ENCODE measurements at places on chromosomes 1 and 21. TPM values are rescaled to one million over a fixed set of nuclear protein-coding genes. Genes with fewer than 3 reads are reported as not detected.

DNA sequence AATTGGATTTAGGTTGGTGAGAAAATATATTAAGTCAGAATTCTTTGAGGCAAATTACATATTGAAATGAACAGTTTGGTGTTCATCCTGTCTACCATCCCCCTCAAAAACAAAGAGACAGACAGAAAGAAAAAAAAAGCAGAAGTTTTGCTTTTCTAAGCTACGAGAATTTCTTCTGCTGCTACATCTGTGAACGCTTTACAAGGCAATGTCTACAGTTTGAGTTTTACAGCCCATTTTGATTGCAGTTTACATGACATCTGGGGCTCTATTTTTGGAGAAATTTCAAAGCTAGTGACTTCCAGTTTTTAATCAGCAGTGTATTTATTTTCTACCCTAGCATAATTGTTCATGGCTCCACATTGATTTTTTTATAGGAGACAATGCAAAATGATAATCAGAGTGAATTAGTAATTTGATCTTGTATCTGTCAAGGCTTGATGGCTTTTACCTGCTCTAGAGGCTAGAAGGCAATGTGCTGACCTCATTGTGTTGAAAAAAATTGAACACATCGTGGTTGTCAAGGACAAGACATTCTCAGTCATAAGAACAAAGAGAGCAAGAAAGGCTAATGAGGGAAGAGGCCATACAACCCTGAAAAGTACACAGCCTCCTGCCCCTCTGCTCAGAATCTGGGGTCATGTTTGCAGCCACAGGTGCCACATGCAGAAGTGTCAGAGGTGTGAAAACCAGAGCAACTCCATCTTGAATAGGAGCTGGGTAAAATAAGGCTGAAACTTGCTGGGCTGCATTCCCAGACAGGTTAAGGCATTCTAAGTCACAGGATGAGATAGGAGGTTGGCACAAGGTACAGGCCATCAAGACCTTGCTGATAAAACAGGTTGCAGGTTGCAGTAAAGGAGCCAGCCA lies 201.0 kb upstream of the CAMK1G start:
- no peak for DNase-seq

DNA sequence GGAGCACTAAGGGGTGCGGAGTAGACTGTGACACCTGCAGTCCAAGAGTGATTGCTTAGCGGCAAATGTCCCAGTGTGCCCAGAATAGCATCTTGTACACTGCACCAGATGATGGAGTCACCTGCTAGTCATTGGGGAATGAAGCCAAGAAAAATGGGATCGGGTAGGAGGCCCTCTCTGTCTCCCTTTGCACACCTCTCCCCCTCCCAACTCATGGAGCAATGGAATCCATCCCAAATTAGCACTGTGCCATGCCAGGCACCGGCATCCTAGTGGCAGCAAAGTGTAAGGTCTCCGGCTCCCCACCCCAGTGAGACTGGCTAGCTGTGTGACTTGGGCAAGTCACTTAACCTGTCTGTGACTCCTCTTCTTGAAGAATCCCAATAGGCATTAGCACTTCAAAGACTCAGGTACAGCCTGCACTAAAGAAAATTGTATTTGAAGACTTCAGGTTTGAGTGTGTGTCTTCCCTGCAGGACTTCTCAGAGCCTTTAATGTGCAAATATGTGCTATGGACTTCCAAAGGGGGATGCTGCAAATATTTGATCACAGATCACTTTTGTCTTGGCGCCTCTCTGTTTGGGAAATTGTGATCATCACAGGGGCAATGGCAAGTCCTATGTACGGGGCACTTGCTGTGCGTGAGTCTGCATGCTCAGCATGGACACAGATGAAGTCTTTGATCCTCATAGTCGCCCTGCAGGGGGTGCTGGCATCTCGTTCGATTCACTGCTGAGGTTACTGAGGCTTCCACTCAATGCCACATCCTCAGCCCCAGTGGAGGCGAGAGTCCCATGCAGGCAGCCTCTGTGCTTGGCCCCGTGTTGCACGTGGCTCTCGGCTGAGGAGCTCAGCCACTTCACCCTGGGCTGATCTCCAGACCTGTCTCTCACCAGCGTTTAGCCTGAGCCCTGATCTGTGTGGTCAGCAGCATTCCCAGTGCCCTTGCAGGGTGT lies 272.9 kb upstream of the C1orf174 start:
- no peak for DNase-seq

AMY2A gene
- total RNA-seq: 0.98 TPM

DNA sequence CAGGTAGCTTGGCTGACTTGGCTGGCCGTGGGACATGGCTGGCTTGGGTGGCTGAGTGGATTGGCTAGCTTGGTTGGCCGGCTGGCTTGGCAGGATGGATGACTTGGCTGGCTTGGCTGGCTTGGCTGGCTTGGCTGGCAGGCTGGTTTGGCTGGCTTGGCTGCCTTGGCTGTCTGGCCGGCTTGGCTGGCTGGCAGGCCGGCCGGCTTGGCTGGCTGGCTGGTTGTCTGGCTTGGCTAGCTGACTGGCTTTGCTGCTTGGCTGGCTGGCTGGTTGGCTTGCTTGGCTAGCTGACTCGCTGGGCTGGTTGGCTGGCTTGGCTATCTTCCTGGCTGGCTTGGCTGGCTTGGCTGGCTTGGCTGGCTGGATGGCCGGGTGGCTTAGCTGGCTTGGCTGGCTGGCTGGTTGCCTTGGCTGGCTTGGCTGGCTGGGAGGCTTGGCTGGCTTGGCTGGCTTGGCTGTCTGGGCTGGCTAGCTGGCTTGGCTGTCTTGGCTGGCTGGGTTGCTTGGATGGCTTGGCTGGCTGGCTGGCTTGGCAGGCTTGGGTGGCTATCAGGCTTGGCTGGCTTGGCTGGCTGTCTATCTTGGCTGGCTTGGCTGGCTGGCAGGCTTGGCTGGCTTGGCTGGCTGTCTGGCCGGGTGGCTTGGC lies 129.7 kb upstream of the FAM72C start:
- peak; percentile 23 for DNase-seq

DNA sequence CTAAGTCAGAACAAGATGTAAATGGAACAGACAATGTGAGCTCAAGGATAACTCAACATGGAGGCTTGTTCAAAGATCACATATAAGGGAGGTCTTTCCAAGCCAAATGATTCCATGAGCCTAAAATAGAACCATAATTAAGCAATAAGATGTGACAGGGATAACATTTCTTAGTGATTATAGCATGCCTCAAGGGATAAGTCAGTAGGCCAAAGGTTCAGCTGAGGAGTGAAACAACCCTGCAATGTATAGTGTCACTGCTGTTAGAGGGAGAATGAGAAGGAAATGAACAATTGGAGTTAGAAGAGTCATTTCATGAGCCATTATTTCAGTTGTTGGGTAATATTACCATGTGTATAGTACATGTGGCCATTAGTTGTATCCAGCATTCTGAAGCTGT lies 25.0 kb downstream of the GORAB start:
- DNase-seq: no peak

- no peak for DNase-seq
Observed at GRCh38 chr1:233065685-233066084, 115.3 kb downstream of the NTPCR start.

- no peak for DNase-seq
Observed at GRCh38 chr1:1354271-1355247, 3.8 kb downstream of the MXRA8 start.

- no peak for DNase-seq
Observed at GRCh38 chr1:116232989-116233514, 121.9 kb downstream of the MAB21L3 start.

SLC44A3 gene
- total RNA-seq: 53.8 TPM

DNA sequence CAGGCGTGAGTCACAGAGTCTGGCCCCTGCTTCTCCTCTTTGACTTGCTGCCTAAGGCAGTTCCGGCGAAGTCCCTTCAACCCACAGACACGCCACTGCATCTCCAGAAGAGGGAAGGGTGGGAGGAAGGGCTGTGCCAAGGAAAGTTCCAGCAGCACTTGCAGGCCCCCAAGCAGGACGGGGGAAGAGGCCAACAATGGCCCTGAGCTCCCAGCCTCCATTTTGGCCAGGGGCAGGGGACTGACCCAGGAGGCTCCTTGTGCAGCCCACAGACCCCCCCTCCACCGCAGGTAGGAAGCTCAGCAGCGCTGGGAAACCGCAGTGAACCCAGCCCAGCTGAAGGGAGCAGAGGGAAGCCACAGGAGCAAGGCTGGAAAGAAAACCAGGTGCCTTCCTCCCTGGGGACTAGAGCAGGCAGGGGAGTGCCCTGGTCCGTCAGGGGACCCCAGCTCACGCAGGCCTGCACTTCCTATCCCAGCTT lies 35.4 kb downstream of the ACOT7 start:
- no peak for DNase-seq

GRCh38 chr1:92975551-92976232 lies 14.4 kb upstream of the DIPK1A start:
- DNase-seq: no peak

- no peak for DNase-seq
Observed at GRCh38 chr1:94793296-94793656, 26.9 kb upstream of the SLC44A3 start.

TENT5C gene
- 8.1 TPM for total RNA-seq

CHI3L2 gene
- 2.8 TPM for total RNA-seq

DNA sequence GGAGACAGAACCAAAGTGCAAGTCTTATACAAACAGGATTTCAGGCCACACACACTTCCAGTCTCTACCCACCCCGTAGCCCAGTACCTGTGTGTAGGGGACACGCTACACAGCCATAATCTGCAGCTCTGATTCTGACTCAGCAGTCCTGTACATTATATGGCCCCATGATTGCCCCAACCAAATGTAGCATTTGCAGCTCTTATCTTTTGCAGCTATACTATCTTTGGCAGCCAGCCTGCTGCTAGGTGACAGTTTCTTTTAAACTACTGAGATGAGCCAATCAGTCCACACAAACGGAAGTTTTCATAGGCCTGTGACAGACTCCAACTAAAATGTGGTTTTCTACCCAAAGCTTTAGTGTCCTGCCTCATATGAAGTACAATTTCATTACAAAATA lies 259.6 kb upstream of the ST6GALNAC5 start:
- no peak for DNase-seq

DNA sequence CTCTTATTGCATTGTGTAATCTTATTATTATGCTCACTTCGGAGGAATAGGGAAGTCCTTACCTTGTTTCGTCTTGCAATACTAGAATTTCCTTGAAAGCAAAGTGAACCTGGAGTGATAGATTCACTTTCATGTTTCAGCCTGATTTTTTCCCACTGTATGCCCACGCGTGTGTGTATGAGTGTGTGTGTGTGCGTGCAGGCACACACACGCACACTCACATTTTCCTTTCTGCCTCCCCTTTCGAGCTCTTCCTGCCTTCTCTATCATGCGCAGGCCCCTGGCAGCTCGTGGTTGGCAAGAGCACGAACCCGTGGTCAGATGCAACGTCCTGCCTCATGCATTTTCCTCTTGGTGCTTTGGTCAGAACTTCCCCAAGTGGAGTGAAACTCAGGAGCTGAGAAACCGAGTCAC lies at the start of gene GCSAML:
Gene GCSAML, plus strand, starts transcription at position 366 of the 414 bp plus-strand sequence. CDS start 58 bp downstream, outside the sequence.
- DNase-seq: no peak

LY9 gene
- total RNA-seq: 3.9 TPM

GRCh38 chr21:45972353-45972715 lies 9.2 kb upstream of the COL6A1 start:
- peak; percentile 12 for DNase-seq

- no peak for DNase-seq
Observed at GRCh38 chr1:165852871-165853270, 25.5 kb downstream of the UCK2 start.

DNA sequence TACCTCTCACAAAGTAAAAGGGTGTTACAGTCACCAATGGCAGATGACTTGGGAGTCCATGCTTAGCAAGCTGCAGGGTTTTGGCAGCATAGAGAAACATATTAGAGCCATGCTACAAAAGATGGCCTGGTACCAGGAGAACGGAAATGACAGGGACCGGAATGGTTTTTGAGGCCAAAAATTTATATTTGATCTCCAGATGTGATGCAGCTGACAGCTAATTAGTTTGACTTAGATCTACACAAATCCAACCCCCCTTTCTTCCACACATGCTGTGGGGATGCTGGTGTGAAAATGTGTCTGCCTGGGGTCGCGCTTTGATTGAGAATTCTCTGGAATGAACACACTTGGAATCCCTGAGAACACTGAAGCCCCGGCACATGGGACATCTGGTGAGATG lies 26.5 kb downstream of the SYF2 start:
- no peak for DNase-seq

- DNase-seq: no peak
Observed at GRCh38 chr1:4908486-4908885, 254.1 kb downstream of the AJAP1 start.

DNA sequence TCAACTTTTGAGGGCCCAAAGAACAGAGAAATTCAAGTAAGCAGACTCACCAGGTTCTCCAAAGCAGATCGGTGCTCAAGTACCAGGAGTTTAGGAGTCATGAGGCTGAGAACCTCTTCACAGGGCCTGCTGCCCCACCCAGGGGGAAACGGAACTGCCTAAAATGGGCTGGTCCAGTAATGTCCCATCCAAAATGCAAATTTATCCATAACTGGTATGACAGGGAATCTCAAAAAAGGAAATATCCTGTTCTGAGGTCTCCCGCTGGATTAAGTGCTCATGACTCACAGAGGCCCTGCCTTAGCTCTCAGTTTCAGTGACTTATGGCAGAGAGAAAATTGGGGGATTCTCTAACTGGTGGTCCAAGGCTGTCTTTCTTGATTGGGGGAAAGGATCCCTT lies 9.3 kb downstream of the SPRR2G start:
- no peak for DNase-seq

- DNase-seq: peak; percentile 6
Observed at GRCh38 chr1:7389201-7389905, 381.7 kb upstream of the VAMP3 start.

NT5C1A gene
- 2.9 TPM for total RNA-seq

DNA sequence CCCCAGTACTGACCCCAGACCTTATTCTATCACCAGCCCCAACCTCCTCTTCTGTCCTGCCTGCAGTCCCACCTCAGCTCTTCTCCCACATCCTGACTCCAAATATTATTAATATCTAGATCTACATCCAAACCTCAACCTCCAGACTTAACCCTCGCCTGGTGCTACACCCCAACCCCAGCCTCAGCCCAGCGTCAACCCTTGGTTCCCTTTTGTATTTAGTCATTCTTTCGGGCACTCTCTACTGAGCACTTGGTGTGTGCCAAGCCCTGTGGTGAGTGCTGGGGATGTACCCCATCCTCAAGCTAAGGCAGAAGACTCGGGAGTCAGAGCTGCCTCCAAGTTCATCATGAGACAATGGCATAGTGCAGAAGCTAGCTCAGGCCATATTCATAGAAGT lies 1.1 kb downstream of the SHISAL2A start:
- DNase-seq: no peak
